Breast epithelium (tissue), 4 donors: ENCODE measurements at places on chromosomes 4 and X. TPM values are rescaled to one million over a fixed set of nuclear protein-coding genes. Genes with fewer than 3 reads are reported as not detected.

The HDAC8 gene
- total RNA-seq = 51.5 TPM

The TMPRSS11A gene
- total RNA-seq = not detected

DNA sequence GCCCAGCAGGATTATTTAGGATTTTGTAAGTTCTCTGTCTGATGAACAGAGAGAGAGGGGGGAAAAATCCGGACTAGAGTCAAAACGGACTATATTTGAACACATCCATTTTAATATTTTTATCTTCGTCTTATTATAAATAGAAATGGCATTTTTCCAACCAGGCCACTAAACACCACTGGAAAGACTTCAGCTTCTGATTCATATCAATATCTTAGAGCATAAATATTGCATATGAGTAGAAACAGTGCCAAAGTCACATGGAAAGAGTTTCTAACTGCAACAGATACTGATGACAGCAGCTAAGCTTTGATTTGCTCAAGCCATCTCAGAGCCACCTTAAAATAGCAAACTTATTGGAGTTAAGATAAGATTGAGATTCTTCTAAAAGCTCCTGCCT lies 456 bp downstream of the PPARGC1A start:
- DNase-seq = no peak

- DNase-seq = no peak
These were observed 197.6 kb upstream of the PSAPL1 start for GRCh38 chr4:7632341-7632740.

- no peak for DNase-seq
These were observed 189.9 kb downstream of the IL15 start for GRCh38 chr4:141826260-141826659.

The UGT2A1 gene
- total RNA-seq = not detected

- DNase-seq = no peak
These were observed 62.2 kb downstream of the GPR143 start for GRCh38 chrX:9703406-9703805.

The F8 gene
- total RNA-seq = 30.2 TPM

The SSX2 gene
- not detected for total RNA-seq

DNA sequence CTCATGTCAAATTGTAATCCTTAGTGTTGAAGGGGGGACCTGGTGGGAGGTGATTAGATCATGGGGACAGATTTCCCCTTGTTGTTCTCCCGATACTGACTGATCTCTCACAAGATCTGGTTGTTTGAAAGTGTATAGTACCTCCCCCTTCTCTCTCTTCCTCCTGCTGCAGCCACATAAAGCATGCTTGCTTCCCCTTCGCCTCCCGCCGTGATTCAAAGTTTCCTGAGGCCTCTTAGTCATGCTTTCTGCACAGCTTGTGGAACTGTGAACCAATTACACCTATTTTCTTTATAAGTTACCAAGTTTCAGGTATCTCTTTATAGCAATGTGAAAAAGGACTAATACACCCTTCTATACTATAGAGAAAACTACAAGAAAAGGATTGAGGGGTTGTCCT lies 1170.5 kb upstream of the AGA start:
- DNase-seq = no peak
